ENCODE measurements at places on chromosomes 6 and 20.

- no peak overlapping the region for H3K4me3 ChIP-seq
- H3K27ac ChIP-seq: no peak overlapping the region
- DNase-seq: no peak
- H3K4me1 ChIP-seq: no peaks in the 10 kb centered on the region
Measured at GRCh38 chr20:61493798-61494305, 241.8 kb downstream of the CDH4 start.

DNA sequence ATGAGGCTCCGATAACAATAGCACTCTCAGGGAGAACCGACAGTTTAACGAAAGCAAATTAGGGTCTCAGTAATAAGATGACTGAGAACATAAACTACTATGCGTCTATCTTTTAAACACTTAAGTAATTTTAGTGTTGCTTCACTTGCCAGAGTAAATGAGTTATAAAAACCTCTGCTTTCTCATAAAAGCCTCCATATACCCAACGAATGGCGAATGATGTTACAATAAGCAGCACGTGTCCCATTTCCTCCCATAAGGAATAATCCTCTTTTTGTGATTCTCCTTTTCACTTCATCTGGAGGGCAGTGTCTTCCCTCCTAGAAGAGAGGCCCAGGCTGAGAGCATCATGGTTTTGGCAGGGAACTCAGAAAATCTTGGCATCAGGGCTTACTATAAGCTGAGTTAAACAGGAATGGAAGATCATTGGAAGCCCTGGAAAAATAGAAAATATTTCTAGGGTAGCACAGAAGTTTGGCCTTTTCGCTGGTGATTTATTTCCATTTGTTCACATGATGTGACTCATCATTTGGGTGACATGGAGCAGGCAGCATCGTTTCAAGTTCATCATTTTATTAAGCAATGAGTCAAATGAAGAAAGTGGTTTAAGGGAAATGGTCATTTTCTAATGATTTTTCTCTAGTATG lies 255.4 kb downstream of the ATXN1 start:
- H3K27me3 ChIP-seq: no peaks in the 10 kb centered on the region
- peak overlapping the region; percentile 45 for H3K27ac ChIP-seq
- no peak for DNase-seq
- no peak overlapping the region for H3K4me3 ChIP-seq
- peaks cover 21% of the 10 kb centered on the region for H3K4me1 ChIP-seq
- no peaks in the 10 kb centered on the region for H3K36me3 ChIP-seq

- no peaks in the 10 kb centered on the region for H3K36me3 ChIP-seq
- no peak overlapping the region for H3K27ac ChIP-seq
- no peaks in the 10 kb centered on the region for H3K27me3 ChIP-seq
- H3K4me1 ChIP-seq: no peaks in the 10 kb centered on the region
Measured at GRCh38 chr6:50198245-50198644, 148.5 kb upstream of the DEFB112 start.

- H3K36me3 ChIP-seq: no peaks in the 10 kb centered on the region
- DNase-seq: no peak
- H3K27me3 ChIP-seq: no peaks in the 10 kb centered on the region
- H3K4me3 ChIP-seq: no peak overlapping the region
- no peaks in the 10 kb centered on the region for H3K4me1 ChIP-seq
Measured at GRCh38 chr20:60010689-60011458, 52.7 kb downstream of the CDH26 start.

- no peak overlapping the region for H3K4me3 ChIP-seq
- H3K27ac ChIP-seq: no peak overlapping the region
- DNase-seq: no peak
- H3K36me3 ChIP-seq: no peaks in the 10 kb centered on the region
- no peaks in the 10 kb centered on the region for H3K4me1 ChIP-seq
- no peaks in the 10 kb centered on the region for H3K27me3 ChIP-seq
Measured at GRCh38 chr20:3716195-3716834, 3.9 kb upstream of the SIGLEC1 start.

- DNase-seq: no peak
- no peaks in the 10 kb centered on the region for H3K27me3 ChIP-seq
- H3K4me3 ChIP-seq: peak overlapping the region; percentile 24
Measured at GRCh38 chr6:56742122-56742791, 99.6 kb upstream of the DST start.

DNA sequence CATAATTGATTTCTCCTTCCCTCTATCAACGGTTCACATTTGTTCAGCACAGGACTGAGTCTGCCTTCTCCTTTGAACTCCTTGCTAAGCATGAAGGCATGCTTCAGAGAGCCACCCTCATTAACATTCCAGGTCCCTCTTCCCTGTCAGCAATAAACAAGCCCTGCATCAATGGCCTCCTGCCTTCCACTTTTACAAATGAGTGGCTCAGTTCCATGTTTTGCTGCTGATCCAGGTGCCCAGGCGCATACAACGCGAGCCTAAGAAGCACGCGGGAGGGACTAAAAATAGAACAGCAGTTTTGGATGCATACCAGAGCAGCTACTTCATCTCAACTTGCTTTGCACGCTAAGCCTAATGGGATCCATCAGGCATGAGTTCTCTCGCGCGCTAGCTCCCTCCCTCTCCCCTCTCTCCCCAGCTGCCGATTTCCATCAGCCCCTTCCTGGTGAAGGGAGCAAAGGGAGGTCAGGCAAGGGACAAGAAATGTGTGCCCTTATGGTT lies 53.4 kb downstream of the TRAF3IP2 start:
- H3K4me1 ChIP-seq: peaks cover 7% of the 10 kb centered on the region
- no peaks in the 10 kb centered on the region for H3K36me3 ChIP-seq
- no peaks in the 10 kb centered on the region for H3K27me3 ChIP-seq
- DNase-seq: peak; percentile 87
- H3K4me3 ChIP-seq: peak overlapping the region; percentile 37

DNA sequence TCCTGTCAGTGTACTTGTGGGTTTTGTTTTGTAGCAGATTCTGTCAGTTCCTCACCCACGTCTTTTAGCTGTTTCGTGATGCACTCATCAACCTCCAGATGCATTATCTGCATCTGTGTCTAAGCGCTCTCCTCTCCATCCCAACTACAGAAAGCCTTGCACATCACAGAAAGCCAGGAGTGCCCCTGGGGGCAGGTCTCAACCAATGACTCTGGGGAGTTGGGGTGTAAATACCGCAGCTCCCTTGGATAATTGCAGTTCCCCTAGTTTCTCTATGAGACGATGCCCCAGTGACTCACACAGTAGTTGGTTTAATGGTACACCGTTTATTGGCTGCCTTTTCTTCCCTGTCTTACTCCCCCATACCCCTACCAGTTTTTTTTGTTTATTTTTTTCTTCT lies 158.1 kb downstream of the SOX4 start:
- no peaks in the 10 kb centered on the region for H3K36me3 ChIP-seq
- H3K27ac ChIP-seq: no peak overlapping the region
- DNase-seq: no peak

- no peaks in the 10 kb centered on the region for H3K36me3 ChIP-seq
- H3K4me3 ChIP-seq: no peak overlapping the region
- no peaks in the 10 kb centered on the region for H3K4me1 ChIP-seq
- H3K27ac ChIP-seq: no peak overlapping the region
Measured at GRCh38 chr6:48151142-48151541, 40.1 kb upstream of the PTCHD4 start.

DNA sequence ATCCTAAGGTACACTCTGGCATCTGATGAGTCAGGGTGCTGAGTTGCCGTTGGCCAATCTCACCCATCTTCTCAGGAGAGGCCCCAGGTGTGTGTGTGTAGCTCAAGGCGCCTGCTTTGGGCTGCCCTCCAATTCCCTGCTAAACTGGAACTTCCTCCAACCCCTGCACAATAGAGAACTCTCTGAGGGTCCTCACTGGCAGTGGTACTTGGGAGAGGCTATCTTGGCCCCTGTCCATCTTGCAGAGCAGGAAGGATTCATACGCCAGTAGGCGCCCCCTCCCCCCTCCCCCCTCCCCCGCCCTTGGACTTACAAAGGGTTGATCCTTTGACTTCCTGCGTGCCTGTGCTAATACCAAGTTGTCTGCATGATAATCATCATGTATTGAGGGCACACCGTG lies 173.6 kb downstream of the SASH1 start:
- H3K4me3 ChIP-seq: no peak overlapping the region
- peaks cover 34% of the 10 kb centered on the region for H3K36me3 ChIP-seq
- H3K27me3 ChIP-seq: no peaks in the 10 kb centered on the region
- H3K27ac ChIP-seq: no peak overlapping the region

- no peaks in the 10 kb centered on the region for H3K4me1 ChIP-seq
- H3K4me3 ChIP-seq: no peak overlapping the region
- DNase-seq: no peak
- H3K27me3 ChIP-seq: peaks cover 8% of the 10 kb centered on the region
- no peaks in the 10 kb centered on the region for H3K36me3 ChIP-seq
Measured at GRCh38 chr20:63023936-63024571, 17.3 kb upstream of the BHLHE23 start.

DNA sequence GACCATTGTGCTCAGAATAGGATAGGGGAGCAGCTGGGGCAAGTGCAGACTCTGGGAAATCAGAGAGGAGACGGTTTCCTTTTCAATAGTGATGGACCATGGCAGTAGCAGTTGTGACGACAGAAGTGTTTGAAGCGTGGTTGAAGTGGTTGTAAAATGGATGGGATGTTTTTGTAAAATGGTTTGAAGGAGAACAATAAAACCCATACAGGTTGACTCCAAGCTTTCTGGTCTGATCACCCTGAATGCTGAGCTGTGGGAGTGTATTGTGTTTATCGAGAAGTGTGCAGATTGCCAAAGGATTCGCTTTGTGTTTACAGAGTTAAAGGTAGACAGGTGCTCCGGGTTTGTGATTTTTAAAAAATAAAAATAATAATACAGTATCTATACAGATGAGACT lies 255.2 kb upstream of the SULF2 start:
- no peak for DNase-seq
- no peak overlapping the region for H3K27ac ChIP-seq

GRCh38 chr6:6788394-6789032 lies 200.0 kb downstream of the LY86 start:
- H3K27ac ChIP-seq: no peak overlapping the region
- H3K27me3 ChIP-seq: no peaks in the 10 kb centered on the region
- H3K4me3 ChIP-seq: no peak overlapping the region
- H3K36me3 ChIP-seq: no peaks in the 10 kb centered on the region
- no peak for DNase-seq

DNA sequence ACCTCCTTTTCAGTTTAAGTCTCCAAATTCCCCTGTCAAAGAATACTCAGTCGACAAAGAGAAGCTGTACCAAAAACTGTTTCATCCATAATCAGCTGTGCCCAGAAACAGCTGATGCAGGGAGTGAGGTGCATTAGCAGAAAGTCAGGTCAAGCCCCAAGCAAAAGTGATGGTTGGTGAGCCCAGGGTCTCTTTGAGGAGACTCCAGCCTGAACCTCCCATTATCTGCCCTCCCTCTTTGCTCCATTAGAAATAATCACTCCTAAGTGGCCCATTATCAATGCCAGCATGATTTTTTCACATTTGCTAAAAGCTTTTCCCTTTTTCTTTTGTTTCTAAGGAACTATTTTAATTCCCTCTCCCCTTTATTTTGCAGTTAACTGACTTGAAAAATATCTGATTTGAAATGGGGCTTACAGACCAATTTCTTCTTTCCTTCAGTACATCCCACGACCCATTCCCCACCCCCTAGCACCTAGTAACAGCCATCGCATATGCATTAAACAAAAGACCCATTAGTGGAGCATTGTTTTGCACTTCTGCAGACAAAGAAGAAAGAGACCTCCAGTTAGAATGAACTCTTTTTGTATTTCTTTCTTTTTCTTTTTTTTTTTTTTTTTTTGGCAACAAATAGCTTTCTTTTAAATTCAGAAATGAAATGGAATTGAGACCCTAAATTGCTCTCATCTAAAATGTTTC lies 257.0 kb downstream of the GRIK2 start:
- H3K36me3 ChIP-seq: no peaks in the 10 kb centered on the region
- no peaks in the 10 kb centered on the region for H3K27me3 ChIP-seq
- no peak overlapping the region for H3K4me3 ChIP-seq
- DNase-seq: no peak
- H3K4me1 ChIP-seq: no peaks in the 10 kb centered on the region

DNA sequence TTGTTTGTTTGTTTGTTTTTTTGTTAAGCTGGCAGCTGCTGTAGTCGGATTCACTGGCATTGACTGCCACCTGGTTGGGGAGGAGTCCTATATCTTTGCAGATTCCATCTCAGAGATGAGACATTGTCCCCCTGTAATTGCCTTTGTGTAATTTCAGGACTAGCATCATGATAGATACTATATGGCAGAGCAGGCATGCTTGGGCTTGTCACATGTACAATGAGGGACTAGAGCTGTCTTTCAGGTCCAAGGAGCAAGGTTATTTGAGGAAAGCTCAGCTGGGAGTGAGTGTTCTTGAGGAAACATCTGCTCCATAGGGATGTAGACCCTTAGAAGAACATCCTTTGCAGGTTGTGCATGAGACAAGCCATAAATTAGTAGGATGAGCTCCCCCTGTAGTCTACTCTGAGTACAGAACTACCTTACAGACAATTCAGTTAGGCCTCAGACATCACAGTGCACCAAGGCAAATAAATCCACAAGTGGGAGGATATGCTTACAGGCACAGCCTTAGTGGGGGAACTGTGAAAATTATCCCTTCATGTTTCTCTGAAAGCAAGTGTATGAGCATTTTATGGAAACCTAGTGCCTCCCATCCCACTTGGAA lies 62.1 kb downstream of the BMP2 start:
- H3K4me3 ChIP-seq: no peak overlapping the region
- H3K36me3 ChIP-seq: no peaks in the 10 kb centered on the region
- H3K27me3 ChIP-seq: no peaks in the 10 kb centered on the region
- no peaks in the 10 kb centered on the region for H3K4me1 ChIP-seq

DNA sequence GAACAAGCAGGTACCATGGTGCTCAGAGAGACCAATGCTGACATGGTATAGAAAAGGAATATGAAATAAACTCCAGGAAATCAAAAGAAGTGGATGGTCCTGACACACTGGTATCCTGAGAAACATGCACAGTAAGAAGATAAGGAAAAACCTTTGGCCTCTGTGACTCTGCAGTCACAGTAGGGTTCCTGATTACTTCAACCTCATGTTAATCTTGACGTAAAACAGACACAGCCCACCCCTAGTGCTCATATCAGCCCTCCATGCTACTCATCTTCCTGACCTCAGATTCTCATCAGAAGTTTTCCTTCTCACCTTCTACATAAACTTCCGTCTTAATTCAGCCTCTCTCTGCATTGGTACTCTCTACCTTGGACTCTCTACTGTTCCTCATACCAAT lies 240.9 kb downstream of the PKHD1 start:
- H3K4me3 ChIP-seq: no peak overlapping the region
- H3K4me1 ChIP-seq: no peaks in the 10 kb centered on the region
- no peaks in the 10 kb centered on the region for H3K27me3 ChIP-seq
- no peak for DNase-seq

DNA sequence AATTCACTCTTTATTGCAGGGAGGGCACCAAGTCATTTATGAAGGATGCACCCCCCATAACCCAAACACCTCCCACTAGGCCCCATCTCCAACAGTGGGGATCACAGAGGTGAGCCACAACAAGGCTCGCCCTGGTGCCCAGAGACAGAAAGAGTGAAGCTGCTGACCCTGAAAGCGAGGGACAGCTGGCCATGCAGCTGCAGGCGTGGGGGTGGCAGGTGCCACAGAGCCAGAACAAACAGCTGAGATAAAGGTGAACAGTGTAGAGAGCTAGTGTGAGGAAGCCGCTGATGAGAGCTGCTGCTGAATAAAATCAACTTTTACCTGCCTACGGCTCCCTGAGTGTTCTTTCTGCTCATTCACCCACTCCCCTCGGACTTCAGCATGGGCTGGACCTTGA lies 18.8 kb upstream of the RGS17 start:
- no peaks in the 10 kb centered on the region for H3K4me1 ChIP-seq
- H3K36me3 ChIP-seq: no peaks in the 10 kb centered on the region
- no peak overlapping the region for H3K27ac ChIP-seq
- H3K27me3 ChIP-seq: no peaks in the 10 kb centered on the region
- DNase-seq: no peak

Data from ascending aorta (tissue), 2 donors.